ENCODE measurements at places on chromosomes 3 and 15. TPM values are rescaled to one million over a fixed set of nuclear protein-coding genes. Genes with fewer than 3 reads are reported as not detected.

Gene IL1RAP
- total RNA-seq: 6.4 TPM

Gene PIF1
- 1.6 TPM for total RNA-seq

Gene PRTG
- 0.81 TPM for total RNA-seq

Gene TRIM42
- not detected for total RNA-seq

Gene TMEM207
- total RNA-seq: not detected

DNA sequence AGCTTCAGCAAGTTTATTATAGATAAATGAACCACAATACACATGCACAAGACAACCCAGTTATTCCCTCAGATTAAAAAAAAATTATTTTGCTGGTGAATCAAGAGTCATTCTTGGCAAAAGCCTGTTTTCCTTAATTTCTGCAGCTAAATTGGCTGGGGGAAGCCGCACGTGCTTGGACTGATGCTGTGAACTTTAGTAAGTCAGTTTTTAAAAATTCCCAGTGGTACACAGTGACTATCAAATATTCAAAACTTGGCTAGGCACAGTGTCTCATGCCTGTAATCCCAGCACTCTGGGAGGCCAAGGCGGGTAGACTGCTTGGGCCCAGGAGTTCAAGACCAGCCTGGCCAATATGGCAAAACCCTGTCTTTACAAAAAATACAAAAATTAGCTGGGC, 23.9 kb downstream of the EHD4 start:
- ATAC-seq: no peak

DNA sequence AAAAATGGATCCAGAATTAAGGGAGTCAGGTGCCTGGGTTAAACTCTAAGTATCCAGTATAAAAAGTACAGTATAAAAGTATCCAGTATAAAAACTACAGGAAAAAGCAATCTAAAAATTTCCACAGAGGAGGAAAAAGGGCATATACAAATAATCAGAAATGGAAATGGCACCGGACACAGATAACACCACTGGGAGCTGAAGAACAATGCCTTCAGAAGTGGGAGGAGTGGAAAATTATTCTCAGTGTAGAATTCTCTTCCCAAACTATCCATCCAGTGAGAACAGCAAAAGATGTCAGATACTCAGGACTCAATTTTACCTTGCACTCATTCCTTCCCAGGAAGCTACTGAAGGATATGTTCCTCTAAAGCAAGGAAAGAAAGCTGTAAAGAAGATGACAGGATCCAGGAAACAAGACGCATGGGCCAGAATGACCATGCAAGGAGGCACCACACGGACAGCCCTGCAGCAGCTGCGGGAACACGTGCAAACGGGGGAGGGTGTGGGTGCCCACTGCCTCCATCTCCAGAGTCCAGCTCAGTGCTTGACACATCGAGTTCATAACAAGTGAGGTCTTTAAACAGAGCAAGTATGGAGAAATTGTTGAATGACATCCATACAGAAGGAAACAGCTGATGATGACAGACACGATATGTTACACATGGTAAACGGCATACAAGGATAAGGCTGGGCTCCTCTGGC, 68.5 kb downstream of the CHSY1 start:
- no peak for ATAC-seq

DNA sequence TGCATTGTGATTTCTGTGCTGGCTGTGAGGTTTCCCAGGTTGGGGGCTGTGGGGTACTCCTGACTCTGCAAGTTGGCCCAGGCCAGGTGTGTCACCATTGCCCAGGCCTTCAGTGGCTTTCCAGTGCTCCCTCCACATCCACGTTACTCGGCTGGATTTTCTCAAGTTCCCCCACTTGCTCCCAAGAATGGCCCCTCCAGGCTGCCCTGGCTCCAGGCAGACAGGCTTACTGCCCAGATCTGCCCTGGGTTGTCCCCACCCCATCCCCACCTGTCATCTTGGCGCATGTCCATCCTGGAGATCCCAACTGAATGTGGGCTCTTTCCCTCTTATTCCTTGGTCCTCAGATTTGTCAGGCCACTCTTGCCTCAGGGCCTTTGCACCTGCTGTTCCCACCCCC, 3.6 kb downstream of the APBA2 start:
- no peak for ATAC-seq

DNA sequence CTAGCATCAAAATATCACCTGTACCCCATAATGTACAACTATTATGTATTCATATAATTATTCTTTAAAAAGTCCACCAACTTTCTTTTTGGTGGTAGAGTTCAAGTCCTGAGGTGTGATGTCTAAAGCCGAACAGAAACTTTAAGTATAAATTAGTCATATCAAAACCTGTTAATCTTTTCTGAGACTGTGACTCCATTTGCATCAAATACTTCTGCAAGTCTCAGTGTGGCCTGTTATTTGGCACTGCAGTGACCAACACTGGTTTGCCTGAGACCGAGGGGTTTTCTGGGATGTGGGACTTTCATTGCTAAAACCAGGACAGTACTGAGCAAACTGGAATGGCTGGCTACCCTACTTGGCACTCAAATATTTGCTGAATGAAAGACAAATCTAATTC, 7.3 kb downstream of the NGLY1 start:
- ATAC-seq: no peak

- ATAC-seq: no peak
These were observed 226.7 kb upstream of the FEZF2 start for GRCh38 chr3:62600033-62600432.

DNA sequence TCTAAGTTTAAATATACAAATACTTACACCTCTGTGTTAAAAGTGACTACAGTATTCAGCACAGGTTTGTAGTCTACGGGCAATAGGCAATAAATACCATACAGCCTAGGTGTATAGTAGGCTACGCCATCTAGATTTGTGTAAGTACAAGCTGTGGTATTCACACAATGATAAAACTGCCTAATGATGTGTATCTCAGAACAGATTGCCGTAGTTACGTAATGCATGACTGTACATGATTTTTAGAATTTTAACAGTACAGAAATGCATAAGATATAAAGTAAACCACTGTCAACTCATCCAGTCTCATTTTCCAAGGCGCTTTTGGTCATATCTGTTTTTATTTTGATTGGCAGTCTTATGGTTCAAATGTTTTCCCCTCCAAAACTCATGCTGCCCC, 365.7 kb downstream of the CTNNB1 start:
- no peak for ATAC-seq

GRCh38 chr3:41417574-41417973, 218.3 kb downstream of the CTNNB1 start:
- no peak for ATAC-seq

- no peak for ATAC-seq
These were observed 145.1 kb downstream of the LSAMP start for GRCh38 chr3:116300226-116300625.

GRCh38 chr3:128456776-128457715, 9.6 kb downstream of the DNAJB8 start:
- ATAC-seq: no peak

DNA sequence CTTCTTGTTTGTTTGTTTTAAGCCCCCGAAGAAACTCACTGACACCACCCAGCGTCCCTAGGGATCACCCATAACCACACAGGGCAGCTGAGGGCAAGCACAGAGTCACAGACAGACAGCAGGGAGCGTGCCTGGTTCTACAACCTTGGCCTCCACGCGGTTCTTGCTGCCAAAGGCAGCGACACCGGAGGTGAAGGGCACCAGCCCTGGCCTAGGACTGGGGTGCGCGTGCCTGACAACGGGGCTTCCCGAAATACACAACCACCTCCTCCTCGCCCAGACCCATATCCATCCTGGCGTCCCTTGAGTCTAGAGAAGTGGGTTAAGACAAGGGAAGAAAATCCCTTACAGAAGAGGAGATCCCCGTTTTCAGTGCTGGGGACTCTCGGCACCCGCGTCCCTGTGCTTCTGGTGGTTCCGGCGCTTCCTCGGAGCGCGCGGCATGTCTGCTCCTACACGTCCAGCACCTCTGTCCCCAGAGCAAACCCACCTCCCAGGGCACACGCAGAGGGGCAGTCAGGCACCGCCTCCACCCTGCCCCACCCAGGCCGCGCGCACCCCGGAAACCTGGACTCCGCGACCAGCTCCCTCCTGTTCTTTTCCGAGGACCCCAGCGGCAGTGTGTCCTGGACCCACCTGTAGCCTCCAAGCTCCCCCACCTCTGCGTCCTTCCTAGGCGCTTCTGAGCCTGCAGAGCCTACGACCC, 911 bp downstream of the RFTN1 start:
- peak; percentile 42 for ATAC-seq

DNA sequence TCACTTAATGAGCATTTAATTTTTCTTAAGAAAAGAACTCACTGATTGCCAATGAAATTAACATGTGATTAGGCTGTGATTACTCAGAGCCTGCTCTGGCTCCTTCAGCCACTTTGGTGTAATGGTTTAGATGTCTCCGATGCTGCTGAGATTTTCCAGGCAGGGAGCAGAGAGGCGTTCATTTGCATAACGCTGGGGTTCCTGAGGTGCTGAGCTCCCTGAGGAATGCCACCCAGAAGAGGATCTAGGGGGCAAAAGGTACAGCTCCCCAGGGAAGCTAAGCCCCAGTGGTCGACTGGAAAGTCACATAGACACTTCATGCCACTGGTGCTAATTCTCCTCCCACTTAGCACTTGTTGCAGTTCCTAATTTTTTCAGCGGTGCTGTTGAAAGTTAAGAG, 119.5 kb downstream of the USP13 start:
- no peak for ATAC-seq

DNA sequence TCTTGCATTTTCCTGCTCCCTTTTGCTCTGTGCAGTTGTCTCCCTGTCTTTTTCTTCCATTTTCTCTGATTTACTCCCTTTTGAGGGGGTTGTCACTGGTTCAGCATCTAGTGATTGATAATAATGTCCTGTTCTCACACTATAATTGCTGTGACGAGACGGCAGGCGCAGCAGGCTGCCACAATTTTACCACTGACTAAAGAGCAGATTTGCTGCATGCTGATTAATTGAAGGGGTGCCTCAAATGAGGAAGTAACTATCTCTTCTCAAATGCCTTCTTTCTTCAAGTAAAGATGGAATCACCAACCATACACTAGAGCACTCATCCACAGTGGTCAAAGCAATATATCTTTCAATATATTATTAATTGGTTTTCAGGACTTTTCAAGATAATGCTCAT, 219.3 kb downstream of the CBLB start:
- ATAC-seq: no peak

DNA sequence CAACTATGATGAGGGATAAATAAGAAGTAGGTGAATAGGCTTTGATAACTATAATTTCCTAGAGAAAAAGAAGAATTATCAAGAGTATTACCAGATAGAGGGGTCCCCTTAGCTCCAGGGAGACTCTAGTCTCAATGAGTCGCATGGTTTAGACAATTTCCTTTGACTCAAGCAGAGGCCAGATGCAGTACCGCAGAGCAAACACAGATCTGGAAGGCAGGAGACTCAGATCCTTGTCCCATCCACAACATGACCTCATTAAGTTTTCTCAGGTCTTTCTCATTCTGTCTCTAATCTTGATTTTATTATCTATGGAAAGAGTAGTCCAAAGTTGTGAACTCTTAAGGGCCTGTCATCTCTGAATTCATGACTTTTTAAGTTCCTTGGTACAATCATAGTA, 987.9 kb downstream of the NTRK3 start:
- ATAC-seq: no peak

DNA sequence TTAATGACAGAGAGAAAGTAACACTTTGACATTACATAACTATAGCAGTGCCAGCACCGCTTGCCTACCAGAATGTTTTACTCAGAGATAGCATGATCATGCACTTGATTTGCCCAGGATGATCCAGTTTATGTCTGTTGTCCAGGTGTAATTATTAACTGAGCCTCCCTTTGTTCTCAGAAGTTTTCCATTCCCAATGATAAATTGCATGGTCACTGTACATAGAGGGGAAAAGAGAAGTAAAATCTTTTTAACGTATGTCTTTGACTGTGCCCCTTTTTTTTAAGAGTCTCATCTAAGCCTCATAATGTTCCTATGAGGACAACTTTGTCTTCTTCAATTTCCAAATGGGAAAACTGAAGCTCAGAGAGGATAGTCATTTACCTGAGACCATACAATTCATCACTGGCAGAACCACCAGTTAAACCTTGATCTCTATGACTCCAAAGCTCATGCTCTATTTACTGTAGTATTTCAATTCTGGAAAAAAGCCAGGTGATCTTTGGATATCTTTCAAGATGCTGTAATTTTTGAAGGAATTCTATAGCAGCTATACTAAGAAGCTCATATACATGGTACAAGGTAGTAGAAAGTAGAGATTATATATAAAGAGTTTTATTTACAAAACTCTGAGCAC, 25.1 kb downstream of the C3orf85 start:
- no peak for ATAC-seq

DNA sequence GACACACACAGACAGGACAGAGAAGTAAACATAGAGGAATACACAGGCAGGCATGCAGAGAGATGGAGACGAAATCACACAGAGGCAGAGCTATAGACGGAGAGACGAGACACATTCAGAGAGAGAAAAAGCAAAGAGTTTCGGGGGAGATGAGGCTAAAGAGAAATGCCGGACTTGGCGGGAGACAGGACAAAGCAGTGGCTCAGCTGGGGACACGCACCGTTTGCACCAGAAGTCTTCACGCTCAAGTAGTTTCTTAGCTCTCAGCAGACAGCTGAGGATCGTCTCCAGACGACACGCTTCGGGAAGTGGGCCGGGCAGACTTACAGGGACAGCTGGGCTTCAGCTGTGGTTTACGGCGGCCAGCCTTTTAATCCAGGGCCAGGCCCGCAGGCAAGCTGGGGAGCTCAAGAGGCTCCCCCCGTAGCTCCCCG, 56.2 kb upstream of the DLG1 start:
- ATAC-seq: peak; percentile 71

DNA sequence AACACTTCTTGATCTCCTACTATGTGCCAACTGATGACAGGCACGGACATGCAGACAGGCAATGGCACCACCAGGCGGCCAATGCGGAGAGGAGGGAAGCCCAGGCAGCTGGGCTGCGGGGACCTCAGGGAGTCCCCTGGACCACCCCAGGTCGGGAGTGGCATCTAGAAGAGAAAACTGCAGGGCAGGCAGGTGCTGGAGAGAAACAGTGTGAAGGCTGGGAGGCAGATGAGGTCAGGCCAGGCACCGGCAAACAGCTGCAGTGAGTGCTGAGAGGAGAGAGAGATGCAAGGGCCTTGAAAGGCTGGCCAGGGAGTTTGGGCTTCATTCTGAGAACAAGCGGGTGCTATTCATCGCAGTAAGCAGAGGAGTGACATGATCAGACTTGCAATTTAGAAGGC, 29.1 kb downstream of the SLC6A1 start:
- ATAC-seq: no peak

All from gastroesophageal sphincter (tissue), 4 donors.